Stimulated activated CD4-positive, alpha-beta T cell treated with anti-CD3 and anti-CD28 coated beads, Interleukin-1b, Interleukin-23, amount 100 ng/mL, for 24 hours (primary cell): ENCODE measurements at places on chromosomes 3 and 15.

- no peak for DNase-seq
Observed at GRCh38 chr3:127717357-127718244, 44.8 kb downstream of the ABTB1 start.

DNA sequence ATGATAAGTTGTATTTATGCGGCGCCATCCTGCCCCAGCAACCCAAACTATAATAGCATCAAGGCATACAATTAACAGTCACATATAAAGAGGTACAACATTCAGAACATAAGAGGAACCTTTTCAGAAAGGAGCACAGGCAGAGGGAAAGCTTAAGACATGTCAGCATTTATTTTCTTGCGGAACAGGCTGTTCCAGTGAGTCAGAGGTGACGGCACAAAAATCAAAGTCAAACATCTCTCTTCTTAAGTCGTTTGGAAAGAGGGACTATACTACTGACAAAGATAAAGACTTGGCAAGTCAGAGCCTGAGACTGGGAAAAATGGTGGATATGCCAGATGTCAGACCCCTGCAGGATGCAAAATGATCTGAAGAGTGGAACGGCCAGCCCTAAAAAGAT, 128.4 kb downstream of the CTNNB1 start:
- no peak for DNase-seq

DNA sequence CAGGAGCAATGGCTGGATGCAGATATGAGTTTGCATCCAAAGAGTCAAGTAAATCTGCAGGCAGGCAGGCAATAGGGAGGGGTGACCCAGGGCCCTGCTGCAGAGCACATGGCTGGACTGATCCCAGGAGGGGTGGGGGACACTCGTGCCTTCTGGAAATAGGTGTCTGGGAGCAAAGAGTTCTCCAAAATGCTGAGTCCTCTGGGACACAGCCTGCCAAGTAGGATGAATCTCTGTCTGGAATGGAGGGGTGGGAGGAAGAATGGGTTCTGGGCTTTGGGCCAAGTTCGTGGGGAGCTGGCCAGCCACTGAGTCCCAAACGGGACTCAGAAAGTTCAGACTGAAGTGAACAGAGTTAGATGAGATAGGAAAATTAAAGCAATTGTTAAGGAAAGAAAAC, 214.5 kb downstream of the MTHFS start:
- DNase-seq, result no peak

DNA sequence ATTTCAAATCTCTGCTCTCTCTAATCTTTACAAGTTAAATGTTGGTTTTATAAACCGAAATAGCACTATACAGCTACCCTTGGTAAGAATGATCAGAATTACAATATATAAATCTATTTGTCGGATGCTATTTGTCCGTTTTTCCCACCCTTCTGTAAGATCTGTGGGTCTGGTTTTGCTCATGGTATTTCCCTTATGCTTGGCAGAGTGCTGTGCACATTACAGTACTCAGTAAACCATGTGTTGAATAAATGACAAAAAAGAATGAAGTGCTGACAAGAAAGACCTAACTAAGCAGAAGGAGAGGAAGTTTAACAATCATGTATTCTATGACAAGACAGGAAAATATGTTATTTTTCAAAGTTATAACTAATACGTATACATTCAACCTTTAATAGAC, 827.2 kb downstream of the ROBO1 start:
- DNase-seq, result no peak

GRCh38 chr15:68365770-68366169, 66.2 kb downstream of the ITGA11 start:
- no peak for DNase-seq

DNA sequence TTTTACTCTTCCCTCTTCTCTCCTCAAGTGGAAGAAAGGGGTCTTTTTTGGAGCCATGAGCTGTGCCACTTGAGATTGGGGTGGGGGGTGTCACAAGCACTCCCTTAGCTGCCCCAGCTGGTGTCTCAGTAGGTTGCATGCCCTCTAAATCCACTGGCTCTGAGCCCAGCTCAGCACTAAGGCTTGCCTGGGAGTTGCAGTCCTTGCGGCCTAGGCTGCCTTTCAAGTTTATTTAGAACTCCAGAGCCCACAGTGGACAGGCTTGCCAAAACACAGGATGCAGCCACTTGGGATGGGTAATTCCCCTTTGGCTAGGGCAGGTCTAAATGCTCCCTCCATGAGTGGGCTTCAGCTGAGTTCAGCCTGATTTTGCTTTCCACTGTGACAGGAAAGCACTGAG, 24.7 kb downstream of the C3orf20 start:
- DNase-seq, result no peak

GRCh38 chr15:29113336-29114220, 156.0 kb downstream of the NSMCE3 start:
- no peak for DNase-seq

DNA sequence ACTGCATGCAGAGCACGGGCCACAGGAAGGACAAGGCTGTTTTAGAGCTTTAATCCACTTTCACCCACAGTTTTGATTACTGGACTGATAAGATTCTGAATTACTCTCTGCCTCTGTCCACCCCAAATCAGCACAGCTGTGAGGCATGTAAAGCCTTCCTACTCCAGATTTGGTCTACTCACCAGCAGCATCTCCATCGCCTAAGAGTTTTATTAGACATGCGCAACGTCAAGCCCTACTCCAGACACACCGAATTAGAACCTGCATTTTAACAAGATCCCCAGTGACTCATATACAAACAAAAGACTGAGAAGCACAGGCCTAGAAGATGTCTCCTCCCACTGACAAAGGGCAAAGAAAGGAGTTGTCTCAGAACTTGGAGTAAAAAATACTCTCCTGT, 221.2 kb downstream of the TUSC7 start:
- DNase-seq, result no peak

DNA sequence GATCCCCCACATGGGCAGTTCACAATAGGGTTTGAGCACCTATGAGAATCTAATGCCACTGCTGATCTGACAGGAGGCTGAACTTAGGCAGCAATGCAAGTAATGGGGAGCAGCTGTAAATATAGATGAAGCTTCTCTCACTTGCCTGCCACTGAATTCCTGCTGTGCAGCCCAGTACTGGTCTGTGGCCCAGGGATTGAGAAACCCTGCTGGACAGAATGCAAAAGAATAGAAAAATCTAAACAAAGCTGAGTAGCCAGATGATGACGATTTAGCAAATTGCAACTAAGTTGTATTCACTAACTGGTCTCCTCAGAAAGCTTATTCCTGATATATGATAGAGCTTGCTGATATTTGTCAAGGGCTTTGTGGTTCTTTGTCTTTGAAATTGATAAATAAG, 34.3 kb upstream of the APH1B start:
- DNase-seq, result no peak

GRCh38 chr3:25592510-25592968, 72.2 kb downstream of the TOP2B start:
- no peak for DNase-seq

DNA sequence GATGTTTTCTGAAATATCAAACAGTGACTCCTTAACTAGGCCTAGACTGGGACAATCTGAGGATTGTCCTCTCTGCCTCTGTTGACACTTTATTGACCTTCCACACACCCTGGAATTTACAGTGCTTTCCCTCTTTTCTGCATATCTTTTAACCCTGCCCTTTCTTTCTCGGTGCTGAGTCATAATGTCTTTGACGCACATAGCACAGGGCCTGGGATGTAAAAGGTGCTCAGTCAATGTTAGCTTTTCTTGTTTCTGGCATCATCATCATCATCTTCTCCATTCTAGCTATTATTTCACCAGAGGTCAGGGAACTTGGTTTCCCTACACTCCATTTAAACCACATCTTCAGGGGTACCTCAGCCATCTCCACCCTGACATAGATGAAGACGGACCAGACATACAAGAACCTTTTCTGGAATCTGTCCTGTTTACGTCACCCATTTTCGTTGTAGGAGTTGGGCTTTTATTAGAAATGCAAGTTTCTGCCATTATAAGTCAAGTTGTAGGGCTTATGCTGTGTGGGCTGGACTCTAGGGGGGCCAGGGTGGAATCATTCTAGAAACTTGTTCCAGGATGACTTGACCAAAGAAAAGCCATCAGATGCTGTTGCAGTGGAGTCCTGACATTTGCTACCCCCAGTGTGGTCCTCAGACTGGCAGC, 46.6 kb downstream of the ZBTB38 start:
- DNase-seq, result no peak

- no peak for DNase-seq
Observed at GRCh38 chr15:58985443-58985842, 2.0 kb upstream of the RNF111 start.

GRCh38 chr15:65979316-65979715, 110.0 kb downstream of the RAB11A start:
- no peak for DNase-seq

GRCh38 chr3:197305854-197306253, 7.4 kb upstream of the DLG1 start:
- DNase-seq, result no peak

GRCh38 chr3:51739110-51739509, 32.2 kb downstream of the GRM2 start:
- no peak for DNase-seq

GRCh38 chr15:31598620-31599019, 272.0 kb downstream of the KLF13 start:
- no peak for DNase-seq

GRCh38 chr3:46006238-46007032, 10.8 kb upstream of the FYCO1 start:
- DNase-seq, result no peak

- DNase-seq, result no peak
Observed at GRCh38 chr3:46010519-46011113, 15.0 kb upstream of the FYCO1 start.

- DNase-seq, result no peak
Observed at GRCh38 chr3:10350324-10350985, 29.5 kb upstream of the SEC13 start.

GRCh38 chr3:14877469-14877868, 58.7 kb downstream of the FGD5 start:
- no peak for DNase-seq

- DNase-seq, result no peak
Observed at GRCh38 chr3:156655819-156656550, 18.4 kb upstream of the TIPARP start.

- no peak for DNase-seq
Observed at GRCh38 chr15:83206526-83207008, 1.1 kb downstream of the HDGFL3 start.

- DNase-seq, result no peak
Observed at GRCh38 chr15:90159213-90159612, 41.9 kb upstream of the SEMA4B start.

DNA sequence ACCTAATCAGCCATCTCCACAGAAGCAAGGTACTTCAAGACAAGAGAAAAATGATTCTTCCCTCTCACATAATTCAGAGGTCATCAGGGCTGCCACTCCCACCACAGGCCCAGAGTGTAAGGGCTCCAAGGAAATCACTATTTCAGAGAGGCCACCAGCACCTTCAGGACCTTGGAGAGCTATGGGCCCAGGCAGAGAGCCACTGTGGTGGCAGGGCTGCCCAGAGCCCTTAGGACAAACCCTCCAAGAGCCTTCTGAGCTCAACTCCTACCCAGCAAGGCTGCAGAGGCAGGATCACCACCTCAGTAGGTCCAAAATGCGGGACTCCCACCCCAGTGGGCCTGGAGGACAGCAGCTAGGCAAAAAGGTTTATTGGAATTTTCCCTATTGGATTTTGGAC, 17.9 kb upstream of the FAN1 start:
- no peak for DNase-seq

GRCh38 chr3:14284694-14285547, 106.3 kb downstream of the LSM3 start:
- DNase-seq, result no peak

DNA sequence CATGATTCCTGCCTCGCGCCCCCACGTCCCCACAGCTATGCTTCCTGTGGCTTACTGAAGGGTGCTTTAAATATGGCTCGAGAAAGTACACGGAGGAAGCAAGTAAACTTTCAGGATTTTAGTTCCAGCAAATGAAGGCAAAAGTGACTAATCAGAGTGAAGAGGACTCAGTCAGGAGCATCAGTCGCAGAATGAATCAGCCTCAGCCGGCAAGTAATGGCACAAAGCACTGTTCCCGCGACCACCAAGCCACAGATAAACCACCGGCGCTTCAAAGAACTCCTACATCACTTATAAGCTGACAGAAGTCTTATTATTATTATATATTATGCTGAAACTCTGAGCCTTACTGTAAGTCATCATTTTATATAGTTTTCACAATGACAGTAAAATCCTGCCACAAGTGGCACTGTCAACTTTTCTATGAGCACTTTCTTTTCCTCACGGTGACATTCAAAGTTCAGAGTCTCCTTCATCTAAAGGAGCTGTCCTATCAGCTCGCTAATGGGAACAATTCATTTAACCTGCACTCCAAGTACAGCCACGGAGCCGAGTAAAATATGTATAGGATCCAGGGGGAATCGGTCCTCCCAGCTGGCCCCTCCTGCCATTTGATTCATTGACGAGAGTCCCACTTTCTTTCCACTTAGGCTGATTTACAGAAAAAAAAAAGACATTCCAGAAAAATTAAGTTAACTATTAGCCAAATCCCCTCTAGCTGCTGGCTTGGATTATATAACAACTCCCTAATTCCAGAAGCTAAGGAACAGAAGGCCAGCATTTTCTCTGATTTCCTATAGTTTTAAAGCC, 217.0 kb upstream of the ICE2 start:
- peak; percentile 59 for DNase-seq

DNA sequence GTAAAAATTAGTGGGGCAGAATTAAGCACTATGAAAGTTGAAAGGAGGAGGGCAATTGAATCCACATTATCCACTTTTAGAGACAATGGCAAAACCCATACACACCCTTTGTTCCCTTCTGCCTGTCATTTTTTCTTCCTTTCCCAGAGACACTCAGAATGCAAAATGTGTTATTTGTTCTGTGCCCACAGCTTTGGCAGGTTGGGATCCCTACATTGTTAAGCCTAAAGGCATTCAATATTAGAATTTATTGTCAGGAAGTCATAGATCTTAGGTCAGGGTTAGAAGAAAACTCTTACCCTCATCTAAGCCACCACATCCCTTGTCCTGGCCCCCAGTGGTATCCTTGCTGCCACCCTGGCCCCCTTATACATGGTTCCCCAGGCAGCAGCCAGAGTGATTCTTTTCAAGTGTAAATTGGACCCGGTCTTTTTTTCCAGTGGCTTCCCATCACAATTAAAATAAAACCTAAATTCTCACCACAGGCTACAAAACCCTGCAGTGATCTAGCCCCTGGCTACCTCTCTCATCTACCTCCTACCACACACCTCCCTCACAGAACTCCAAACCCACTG, 470.1 kb upstream of the ATP11B start:
- no peak for DNase-seq

- no peak for DNase-seq
Observed at GRCh38 chr15:27500206-27500605, 529.2 kb downstream of the GABRG3 start.

GRCh38 chr15:50209809-50210208, 27.8 kb downstream of the SLC27A2 start:
- no peak for DNase-seq

- no peak for DNase-seq
Observed at GRCh38 chr15:72339777-72340177, 19.8 kb upstream of the CELF6 start.

GRCh38 chr3:81864272-81864671, 102.8 kb upstream of the GBE1 start:
- no peak for DNase-seq
